Activated CD4-positive, CD25-positive, alpha-beta regulatory T cell (primary cell): ENCODE measurements at places on chromosomes 7 and 10.

- no peak for DNase-seq
Measured at GRCh38 chr7:14836571-14837189, 65.9 kb downstream of the DGKB start.

DNA sequence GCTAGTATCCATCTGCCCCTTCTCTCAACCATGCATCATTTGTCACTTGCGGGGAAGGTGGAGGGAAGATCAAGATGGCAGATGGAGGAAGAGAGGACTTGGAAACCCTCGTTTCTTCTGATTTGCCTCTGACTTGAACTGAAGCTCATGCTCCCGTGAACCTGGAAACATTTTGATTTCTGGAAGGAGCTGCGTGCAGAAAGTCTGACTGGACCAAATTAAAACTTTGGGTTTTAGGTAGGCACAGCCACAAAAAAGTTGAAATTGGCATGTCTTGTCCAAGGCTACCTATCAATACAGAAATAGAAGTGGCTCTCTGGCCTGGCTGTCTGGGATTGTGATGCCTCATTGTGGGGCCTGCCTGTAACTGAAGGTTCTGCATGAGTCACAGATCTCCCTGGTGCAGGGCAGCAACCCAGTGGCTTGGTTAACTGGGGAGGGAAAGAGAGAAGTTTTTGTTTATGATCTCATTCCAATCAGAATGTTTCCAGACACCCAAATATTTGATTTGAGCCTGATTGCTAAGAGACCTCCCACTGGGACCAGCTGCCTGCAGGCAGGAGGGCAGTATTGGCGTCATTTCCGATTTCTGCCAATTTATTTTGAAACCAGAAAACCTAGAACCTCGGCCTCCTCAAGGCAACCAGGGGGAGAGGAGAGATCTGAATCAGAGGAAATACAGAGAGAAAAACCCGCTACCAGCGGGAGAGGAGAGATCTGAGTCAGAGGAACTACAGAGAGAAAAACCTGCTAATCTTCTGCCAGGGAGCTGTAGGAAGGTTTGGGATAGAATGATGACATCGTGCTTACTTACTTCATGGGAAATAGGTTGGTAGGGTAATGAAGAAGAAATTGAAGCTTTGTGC lies 363.6 kb downstream of the ANKRD30A start:
- DNase-seq, result no peak

DNA sequence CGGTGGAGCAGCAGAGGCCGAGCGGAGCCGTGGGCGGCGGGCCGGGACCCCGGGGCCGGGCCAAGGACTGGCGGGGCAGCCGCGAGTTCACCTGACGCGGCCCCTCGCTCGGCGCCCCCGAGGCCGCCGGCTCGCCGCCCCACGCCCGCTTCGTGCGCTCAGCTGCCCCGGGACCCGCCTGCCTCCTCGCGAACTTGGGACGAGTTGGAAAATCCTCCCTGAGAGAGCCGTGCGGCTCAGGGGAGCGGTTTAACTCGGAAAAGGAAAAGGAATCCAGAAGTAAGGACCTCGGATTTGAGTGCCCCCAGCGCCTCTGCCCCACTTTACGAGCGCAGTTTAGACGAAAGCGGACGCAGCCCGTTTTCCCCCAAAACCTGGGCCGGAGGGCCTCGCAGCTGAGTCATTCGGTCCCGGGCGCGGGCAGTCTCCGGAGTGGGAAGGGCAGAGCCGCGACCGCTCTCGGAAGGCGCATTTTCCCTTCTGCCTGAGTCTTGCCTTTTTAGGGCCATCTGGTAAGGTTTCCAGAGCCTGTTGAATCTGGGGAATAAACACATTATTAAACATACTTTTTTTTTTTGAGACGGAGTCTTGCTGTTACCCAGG lies 744 bp downstream of the CREM start:
- peak; percentile 21 for DNase-seq

GRCh38 chr7:24444666-24445440 lies 128.4 kb upstream of the PALS2 start:
- no peak for DNase-seq

DNA sequence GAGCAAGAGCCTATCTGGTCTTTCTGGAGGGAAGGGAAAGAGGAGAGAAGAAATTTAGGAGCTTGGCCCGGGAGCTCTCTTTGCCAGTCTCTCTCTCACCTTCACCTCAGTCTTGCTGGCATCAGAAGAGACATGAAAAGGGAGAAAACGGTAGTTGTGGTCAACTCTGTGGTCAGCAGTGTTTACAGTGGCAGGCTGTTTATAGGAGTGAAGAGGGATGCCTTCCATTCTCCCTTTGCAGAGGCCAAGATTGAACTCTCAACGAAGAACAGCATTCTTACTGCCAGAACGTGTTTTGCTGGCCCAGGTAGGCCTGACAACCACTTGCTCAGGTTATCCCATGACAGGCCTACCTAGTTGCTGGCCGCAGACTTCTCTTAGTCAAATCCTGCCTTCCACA lies 133.3 kb downstream of the CCDC3 start:
- DNase-seq, result no peak

GRCh38 chr10:114618722-114619121 lies 39.4 kb downstream of the ABLIM1 start:
- DNase-seq, result no peak

DNA sequence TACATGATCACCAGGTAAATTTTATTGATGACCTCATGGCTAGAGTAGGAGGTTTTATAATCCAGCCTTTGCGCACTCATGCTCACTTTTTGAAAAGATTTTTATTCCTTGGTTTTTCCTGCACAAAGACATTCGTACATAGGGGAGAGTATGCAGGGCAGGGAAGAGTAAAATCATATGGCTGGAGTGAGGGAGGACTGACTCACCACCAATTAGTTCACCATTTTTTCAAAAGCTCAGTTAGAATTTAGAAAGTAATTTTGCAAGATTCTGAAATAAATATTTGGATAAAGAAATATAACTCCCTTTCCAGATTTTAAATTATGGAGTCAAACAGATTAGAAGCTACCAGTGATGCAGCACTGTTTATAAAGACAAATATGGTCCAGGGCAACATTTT lies 111.9 kb downstream of the SEMA3D start:
- no peak for DNase-seq

DNA sequence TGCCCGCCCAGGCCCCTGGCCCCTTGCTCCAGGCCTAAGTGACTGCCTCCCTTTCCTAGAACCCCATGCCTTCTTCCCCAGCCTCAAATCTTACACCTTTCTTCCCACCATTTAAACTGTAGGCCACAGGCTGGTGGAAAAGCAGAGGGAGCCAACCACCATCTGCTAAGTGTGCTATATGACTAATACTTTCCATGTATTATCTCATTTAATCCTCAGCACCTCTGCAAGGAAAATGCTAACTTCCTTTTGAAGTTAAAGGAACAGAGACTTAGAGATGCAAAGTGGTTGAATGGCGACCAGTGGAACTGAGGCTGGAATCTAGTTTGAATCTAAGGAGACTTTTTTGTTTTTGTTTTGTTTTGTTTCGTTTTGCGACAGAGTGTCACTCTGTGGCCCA lies 17.8 kb upstream of the MTPAP start:
- no peak for DNase-seq

DNA sequence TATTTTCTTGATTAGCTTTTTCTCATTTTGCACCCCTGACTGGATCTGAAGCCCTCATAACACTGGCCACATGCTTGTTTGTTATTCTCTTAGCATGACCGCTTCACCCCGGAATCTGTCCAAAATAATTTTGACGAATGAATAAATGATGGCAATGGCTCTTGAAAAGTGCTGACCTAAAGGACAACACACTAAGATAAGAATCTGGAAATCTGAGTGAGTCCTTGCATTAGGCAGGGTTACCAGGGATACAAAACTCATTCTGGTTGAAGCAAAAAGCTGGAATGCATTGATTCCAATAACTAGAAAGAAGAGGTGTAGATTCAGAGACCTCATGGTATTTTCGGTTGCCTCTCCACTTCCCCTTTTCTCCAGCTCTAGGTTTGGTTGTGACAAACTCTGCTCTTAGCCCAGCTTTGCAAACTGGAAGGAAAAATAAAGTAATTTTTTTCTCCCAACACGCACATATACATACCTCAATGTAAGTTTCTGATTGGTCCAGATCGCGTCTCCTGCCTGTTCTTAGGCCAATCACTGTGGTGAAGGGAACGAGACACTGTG lies 157.4 kb downstream of the SKIDA1 start:
- no peak for DNase-seq

- no peak for DNase-seq
Measured at GRCh38 chr10:71205468-71205867, 6.9 kb upstream of the UNC5B start.

- DNase-seq, result no peak
Measured at GRCh38 chr10:33822774-33823173, 488.3 kb upstream of the NRP1 start.

- DNase-seq, result no peak
Measured at GRCh38 chr7:22574754-22575520, 74.9 kb upstream of the STEAP1B start.

DNA sequence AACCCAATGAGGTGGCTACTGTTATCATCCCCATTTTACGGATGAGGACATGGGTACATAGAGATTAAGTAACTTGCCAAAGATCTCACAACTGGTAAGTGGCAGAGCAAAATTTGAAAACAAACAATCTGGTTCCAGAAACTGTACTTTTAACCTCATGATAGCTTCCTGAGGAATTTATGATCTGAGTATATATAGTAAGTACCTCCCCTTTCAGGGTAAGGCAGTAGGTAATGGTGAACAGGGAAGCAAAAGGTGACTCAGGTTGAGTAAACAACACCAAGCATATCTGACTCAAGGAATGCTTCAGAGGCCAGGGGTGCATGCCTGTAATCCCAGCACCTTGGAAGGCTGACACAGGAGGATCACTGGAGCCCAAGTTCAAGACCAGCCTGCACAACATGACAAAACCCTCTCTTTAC lies 21.1 kb downstream of the KLLN start:
- no peak for DNase-seq
